ENCODE measurements at places on chromosomes 1 and 21.

- DNase-seq, result no peak
These were observed 65.7 kb downstream of the LRRC8C start for GRCh38 chr1:89698624-89699023.

DNA sequence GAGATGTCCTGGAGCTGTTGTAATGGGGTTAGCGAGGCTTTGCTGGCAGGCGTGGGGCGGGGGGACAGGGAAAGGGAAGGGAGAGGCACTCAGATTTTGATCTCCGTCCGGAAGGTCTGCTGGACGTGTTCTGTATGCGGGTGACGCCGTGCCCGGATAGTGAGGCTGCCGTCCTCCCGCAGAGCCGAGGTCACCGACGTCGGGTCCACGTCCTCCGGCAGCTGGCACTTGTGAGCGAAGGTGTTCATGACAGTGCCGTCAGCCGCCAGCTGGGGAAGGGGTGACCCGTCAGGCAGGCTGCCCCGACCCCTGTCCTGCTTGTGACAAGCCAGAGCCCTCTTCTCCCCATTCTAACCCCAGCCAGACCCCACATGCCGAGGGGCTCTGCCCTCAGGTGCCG lies 2.4 kb downstream of the HSPB7 start:
- DNase-seq, result no peak

GRCh38 chr1:232263452-232263851 lies 366.5 kb downstream of the SIPA1L2 start:
- DNase-seq, result no peak

GRCh38 chr1:113928187-113928930 lies 765 bp upstream of the HIPK1 start:
- DNase-seq, result peak; percentile 25

DNA sequence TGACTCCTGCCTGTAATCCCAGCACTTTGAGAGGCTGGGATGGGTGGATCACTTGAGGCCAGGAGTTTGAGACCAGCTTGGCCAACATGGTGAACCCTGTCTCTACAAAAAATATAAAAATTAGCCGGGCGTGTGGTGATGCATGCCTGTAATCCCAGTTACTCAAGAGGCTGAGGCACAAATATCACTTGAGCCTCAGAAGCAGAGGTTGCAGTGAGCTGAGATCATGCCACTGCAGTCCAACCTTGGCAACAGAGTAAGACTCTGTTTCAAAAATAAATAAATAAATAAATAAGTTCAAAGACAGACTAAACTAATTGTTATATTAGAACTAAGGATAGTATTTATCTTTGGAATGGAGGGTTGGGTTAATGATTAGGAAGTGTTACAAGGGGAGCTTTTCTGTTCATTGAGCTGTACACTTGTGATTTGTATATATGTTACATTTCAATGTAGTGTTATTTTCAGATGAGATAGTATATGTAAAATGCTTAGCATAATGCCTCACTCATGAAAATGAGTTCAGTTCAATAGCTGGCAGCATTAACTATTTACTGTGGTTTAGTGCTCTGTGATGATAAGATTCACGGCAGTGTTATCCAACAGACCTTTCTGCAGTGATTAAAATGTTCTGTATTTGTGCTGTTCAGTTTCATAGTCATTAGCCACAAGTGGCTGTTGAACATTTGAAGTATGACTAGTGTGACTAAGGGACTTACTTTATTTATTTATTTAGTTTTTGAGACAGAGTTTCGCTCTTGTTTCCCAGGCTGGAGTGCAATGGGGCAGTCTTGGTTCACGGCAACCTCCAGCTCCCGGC lies 47.7 kb downstream of the OSBPL9 start:
- no peak for DNase-seq

DNA sequence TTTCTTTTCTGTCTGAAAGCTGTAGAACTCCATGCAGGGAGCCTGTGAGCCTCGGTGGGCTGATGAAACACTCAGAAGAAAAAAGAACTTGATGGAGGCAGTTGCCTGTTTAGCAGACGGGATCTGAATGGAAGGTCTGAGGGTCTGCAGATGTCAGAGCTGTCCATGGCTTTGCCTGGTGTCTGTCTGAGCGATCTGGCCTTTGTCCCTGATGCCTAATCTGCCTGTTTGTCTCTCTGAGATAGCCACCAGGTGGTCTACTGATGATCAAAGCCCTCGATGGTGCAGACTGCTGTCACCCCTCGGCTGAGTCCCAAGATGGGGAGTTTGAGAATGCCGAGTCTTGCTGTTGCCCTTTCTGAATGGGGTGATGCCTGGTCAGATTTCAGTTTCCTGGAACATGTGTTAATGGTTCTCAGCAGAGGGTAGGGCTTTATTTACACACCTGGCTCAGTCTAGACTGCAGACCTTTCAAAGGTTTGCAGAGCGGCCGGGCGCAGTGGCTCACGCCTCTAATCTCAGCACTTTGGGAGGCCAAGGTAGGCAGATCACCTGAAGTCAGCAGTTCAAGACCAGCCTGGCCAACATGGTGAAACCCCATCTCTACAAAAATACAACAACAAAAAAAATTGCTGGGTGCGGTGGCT lies 90.4 kb downstream of the KIF26B start:
- DNase-seq, result no peak

DNA sequence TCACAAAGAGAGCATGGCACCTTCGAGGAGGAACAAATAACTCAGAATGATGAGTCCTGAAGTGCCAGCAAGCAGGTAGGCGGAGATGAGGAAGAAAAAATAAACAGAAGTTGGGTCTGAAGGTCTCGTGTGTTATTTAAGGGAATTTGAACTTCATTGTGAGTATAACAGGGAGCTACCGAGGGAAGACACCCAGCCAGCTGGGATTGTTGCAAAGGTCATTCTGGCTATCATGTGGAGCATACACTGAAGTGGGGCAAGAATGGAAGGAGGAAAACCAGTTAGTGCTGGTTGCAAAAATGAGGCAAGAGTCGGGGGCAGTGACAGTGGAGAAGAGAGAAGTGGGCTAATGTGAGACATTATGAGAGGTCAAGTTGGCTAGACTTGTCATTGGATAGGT lies 53.6 kb upstream of the RAP1A start:
- DNase-seq, result no peak

GRCh38 chr1:143735764-143736461 lies 235.9 kb downstream of the FAM72C start:
- no peak for DNase-seq

GRCh38 chr1:101025283-101025656 lies 314 bp downstream of the DPH5 start:
- DNase-seq, result no peak

GRCh38 chr21:42509244-42509643 lies 4.4 kb upstream of the SLC37A1 start:
- DNase-seq, result no peak

DNA sequence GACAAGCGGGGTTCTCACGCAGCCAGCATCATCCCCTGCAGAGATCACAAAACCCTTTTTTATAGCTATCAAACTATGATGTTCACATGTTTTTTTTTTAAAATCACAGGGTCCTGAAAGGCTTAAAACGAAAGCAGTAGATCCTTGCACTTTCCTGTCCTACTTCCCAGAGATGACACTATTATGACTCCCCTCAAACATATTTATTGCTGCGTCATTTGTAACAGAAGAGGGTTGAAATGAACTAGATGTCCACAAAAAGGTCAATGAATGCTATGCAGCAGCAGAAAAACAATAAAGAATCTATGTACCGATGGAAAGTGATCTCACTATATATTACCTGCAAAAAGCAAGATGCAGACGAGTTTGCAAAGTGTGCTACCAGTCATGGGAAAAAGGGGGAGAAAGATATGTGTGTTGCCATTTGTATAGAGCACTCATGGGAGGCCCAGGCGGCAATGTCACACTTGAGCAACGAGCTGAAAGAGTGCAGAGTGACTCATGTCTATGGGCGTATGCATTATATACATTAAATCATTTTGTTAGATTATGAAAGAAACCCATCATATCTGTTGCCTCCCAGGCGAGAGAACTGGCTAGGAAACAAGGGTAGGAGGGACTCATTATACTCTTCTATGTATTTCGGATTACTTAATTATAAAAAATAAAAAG lies 68.9 kb upstream of the PARP1 start:
- DNase-seq, result no peak

DNA sequence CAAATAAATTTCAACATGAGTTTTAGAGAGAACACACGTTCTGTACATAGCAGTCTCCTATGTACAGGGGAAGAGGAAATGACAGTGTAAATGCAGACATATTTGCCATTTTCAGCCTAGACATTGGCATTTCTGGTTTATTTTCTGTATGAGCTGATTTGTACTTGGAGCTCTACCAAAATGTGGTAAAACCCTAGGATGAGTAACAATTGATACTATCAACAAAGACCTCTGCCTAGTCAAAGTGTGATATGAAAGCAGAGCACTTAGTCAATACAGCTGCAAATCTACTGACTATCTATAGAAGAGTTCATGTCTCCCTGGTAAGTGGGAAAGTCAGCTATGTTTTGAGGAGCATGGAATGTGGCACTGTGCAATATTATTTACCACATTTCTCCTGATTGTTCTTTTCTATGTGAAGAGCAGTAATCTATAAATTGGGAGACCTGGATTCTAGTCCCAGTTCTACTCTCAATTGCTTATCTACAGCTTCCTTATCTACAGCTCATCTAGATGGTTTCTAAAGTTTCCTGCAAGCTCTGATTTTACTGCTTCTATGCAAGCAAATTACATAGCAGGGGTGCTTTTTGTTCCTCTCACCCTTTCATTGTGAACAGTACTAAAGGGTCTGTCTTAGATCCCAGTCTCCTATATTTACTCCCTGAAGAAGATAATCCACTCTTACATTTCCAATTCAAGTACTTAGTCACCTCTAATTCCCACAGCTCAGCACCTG lies 334.2 kb downstream of the NTNG1 start:
- no peak for DNase-seq

DNA sequence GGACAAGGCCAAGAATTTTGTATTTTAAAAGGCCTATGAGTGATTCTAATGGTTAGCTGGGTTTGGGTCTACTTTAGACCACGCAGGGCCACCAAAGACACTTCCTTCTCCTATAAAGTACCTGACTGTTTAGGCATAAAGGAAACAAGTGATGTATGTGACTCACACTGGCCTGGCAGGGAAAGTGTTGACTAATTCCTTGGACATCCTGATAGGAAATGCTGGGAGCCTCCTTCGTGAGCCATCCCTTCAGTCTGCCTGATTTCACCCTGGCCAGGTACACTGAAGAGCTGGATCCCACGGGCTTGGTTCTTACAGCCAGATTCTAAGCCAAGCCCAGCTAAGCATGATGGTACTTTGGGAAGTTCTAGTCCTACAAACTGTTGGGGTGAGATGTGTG lies 100.5 kb upstream of the HMGB4 start:
- no peak for DNase-seq

GRCh38 chr1:168920456-168921094 lies 185.9 kb upstream of the ATP1B1 start:
- DNase-seq, result no peak

DNA sequence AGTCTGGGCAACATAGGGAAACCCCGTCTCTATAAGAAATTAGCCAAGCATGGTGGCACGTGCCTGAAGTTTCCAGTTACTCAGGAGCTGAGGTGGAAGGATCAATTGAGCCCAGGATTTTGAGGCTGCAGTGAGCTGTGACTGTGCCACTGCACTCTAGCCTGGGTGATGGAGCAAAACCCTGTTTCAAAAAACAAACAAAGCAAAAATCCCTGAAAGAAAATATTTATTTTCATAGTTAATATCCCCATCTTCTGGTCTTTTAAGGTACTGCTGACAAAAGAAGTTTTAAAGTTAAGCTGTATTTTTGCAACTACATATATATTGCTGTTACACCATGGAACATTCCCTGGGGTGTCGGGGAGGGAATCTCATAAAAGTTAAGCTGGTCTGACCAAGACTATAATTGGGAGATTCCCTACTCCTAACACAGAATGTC lies 26.0 kb downstream of the VAMP4 start:
- DNase-seq, result no peak

DNA sequence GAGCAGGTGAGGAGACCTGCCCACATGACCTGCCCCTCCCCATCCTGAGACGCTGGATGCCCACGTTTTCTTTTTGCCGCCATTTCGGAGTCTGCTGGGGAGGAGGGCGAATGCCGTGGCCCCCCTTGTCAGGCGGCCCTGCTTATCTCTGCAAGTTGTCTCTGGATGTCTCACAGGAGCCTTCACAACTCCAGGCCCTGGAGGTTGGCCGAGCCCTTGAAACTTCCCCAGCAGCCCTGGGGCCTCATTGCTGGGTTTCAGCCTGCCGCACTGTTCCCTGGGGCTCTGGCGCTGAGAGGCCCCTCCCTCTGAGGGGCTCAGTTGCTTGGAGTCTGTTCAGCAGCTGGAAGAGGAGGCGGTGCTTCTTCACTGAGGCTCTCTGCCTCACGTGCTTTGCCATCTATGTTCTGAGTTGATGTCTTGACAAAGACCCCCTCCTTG lies 29.8 kb upstream of the ZBTB21 start:
- DNase-seq, result peak; percentile 86

GRCh38 chr1:187185389-187185788 lies 356.6 kb downstream of the PLA2G4A start:
- no peak for DNase-seq

DNA sequence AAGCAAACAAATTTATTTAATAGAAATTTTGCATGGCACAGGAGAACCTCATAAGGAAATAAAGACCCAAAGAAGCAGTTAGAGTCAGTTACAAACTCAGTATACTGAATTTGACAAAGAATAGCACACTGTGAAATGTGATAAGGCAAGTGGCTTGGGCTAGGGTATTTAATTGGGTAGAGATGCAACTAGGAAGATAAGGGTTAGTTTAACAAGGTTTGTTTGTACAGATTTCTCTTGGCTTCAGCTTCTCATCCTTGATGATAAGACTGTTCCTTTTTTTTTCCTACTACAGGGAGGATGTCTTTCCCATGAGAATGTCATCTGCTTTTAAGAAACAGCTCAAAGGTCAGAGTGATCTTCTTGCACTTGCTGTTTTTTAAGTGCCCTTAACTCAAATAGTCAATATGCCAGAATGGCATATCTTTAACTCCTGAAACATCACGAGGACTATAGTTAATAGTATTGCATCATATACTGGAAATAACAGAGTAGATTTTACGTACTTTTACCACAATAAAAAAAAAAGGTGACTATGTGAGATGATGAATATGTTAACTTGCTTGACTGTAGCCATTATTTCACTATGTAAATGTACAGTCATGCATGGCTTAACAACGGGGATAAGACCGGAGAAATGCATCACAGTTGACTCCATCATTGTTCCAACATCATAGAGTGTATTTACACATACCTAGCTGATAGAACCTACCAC lies 9.2 kb upstream of the TRAF3IP3 start:
- no peak for DNase-seq

DNA sequence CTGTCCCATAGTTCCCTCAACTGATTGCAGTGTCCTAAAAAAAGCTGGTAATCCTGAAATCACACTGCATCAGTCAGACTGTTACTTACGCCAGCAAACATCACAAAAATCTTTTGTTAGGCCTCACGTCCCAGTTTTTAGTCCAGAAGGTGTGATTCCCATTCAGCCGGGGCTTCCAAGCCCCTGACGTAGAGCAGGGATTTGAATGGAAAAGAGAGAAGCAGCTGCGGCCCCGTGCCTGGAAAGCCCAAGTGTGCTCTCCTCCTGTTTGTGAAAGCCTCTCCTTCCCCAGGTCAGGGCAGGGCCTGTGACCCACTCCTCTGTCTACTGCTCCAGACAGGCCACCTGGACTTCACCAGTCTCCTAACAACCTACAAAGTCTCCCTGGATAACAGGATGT lies 20.7 kb downstream of the KCNA10 start:
- no peak for DNase-seq

All from hepatic stellate cell (primary cell).